Activated T-helper 1 cell treated with Interleukin-2 at 50 U/mL for 16 hours (primary cell): ENCODE measurements at places on chromosomes 5 and 9.

- no peak for DNase-seq
Observed at GRCh38 chr9:120383611-120383998, 196.4 kb downstream of the CDK5RAP2 start.

- no peak for DNase-seq
Observed at GRCh38 chr9:3842839-3843238, 317.0 kb upstream of the RFX3 start.

- no peak for DNase-seq
Observed at GRCh38 chr9:112135706-112136105, 39.4 kb downstream of the SUSD1 start.

- no peak for DNase-seq
Observed at GRCh38 chr5:73282923-73283322, 109.9 kb downstream of the TMEM174 start.

GRCh38 chr5:83554133-83554532, 82.6 kb downstream of the VCAN start:
- no peak for DNase-seq

DNA sequence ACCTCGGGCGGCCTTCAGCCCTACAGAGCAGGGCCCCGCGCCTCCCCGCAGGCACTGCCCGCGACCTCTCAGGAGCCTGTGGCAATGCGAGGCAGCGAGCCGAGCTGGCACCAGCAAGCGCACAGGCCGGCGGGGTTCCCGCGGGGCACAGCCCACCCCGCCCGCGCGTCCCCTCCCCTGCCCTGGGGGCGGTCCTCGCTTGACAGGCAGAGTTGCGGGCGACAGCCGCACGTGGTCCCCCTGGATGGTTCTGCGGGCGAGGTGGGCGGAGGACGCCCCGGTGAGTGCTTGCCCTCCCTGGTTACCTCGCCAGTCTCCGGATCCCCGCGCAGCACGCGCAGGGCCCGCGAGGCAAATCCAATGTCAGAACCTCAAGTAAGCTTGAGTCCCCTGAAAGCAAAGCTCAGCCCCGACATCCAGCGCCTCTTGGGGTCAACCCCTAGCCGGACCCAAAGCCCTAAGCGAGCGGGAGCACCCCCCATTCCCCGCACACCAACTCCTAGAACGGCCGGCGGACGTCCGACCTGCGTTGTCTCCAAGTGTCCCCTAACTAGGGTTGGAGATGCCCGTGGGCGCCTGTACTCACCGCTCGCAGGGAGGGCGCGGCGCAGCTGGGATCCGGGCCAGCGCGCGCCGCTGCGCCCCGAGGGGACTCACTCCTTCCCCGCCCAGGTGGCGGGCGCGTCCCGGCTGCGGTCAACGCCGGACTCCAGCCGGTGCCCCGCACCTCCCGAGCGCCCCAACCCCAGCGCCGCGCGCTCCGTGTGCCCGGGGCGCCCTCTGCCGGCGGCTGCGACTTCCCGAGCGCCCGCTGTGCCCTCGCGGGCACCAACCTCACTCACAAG, at the start of gene DRD1:
DRD1 (minus strand) TSS at position 123 of the 845 bp plus-strand sequence. CDS start 1,083 bp downstream, outside the sequence.
- peak; percentile 24 for DNase-seq

- no peak for DNase-seq
Observed at GRCh38 chr9:123739387-123739786, 190.5 kb downstream of the DENND1A start.

- no peak for DNase-seq
Observed at GRCh38 chr5:150499437-150499956, 8.4 kb upstream of the NDST1 start.

- no peak for DNase-seq
Observed at GRCh38 chr5:172267943-172268342, 15.6 kb downstream of the UBTD2 start.

DNA sequence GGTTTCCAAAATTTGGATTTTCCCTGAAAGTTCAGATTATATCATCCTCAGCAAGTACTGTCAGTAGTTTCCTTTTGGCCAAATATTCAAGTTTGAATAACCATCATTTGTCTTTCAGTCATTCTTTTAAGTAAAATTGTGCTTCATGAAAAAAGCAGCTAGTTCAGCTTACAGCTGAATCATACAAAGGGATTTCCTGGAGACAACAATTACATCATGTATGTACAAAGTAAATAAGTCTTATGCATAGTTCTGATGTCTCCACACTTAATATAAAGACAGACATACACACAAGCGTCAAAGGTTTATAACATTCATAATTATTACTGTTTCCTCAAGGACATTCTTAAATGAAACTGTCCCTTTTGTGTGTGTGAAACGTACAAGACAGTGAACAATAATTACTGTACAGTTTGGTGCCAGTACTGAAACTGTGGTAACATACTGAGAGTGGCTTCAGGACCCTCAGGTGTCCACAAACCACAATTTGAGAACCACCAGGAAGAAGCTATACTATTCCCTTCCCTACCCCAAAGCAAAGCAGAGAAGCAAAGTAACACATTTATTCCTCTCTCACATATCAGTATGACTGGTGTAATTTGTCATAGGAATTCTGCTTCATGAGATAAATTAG, 746.6 kb downstream of the TAF11L14 start:
- no peak for DNase-seq

DNA sequence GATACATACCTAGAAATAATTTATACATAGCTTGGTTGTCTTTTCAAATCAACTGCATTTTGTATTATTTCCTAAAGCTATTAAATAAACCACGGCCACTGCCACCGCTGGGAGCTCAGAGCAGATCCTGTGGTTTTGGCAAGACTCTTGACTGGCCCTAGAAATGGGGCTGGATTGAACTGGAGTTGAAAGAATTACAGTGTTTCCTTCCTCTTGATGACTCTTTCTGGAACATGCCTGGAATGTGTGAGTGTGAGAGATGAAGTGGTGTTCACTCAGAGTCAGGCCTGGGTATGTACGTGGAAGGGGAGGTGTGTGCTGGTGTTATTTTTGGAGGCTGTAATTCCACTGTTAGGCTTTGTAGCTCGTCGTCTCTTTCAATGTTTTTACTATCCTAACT, 45.9 kb downstream of the TEK start:
- DNase-seq: no peak

- no peak for DNase-seq
Observed at GRCh38 chr5:128305341-128305740, 221.8 kb downstream of the SLC12A2 start.

DNA sequence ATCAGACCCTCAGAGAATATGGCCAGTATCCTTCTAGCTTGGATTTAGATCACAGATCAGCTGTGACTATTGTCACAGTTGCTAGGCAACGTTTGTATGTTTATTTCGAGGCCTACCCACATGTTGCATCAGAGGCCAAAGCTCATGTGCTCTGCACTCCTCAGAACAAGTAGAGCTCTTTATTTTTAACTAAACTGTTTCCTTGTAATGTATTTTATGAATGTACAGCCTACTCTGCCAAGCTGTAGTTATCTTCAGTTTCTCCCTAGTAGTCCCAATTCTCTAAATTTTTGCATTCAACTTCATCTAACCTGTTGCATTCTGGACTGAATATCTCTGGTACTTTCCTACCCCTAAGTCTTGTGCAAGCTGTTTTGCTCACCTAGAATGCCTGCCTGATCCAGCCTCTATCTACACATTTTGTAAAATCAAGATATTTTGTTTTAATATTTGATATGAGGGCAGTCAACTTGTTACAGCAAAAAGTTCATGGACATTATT, 52.8 kb downstream of the CAST start:
- DNase-seq: no peak
